Endodermal cell (in vitro differentiated cells): ENCODE measurements at places on chromosomes 7 and 10.

GRCh38 chr7:19381321-19381720, 236.1 kb upstream of the FERD3L start:
- DNase-seq, result no peak

DNA sequence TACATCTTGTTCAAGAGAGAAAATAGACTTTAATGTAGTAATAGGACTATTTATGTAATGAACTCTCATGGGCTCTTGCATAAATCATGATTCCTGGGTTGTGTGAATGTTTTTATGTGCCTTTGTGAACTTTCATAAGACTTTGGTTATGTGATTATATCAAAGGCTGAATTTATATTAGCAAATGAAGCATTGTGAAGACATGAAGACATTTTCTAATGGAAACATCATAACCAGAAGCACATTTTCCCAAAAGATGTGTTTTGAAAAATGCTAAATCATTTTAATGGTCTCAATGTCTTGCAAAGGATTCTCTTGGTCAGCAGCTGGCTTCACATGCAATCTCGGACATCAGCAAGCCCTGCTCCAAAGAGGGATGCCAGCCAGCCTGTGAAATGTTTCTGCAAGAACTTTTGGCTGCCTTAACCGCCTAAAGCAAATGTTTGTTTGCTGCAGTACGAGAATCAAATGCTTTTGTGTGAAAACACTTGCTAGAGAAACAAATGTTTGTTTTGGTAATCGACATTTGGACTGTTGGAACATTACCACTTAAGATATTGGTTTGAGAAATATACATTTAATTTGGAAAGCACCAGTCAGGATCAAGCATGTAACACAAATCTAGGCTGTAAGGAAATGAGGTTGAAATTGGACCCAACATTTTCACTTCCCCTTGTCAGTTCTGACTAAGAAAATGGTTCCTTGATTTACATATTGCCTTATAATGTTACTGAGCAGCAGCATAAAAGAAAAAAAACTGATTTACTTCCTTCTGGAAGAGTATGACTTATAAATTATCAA, 102.1 kb downstream of the RTKN2 start:
- no peak for DNase-seq

- no peak for DNase-seq
Measured at GRCh38 chr10:100470367-100470766, 7.6 kb downstream of the WNT8B start.

DNA sequence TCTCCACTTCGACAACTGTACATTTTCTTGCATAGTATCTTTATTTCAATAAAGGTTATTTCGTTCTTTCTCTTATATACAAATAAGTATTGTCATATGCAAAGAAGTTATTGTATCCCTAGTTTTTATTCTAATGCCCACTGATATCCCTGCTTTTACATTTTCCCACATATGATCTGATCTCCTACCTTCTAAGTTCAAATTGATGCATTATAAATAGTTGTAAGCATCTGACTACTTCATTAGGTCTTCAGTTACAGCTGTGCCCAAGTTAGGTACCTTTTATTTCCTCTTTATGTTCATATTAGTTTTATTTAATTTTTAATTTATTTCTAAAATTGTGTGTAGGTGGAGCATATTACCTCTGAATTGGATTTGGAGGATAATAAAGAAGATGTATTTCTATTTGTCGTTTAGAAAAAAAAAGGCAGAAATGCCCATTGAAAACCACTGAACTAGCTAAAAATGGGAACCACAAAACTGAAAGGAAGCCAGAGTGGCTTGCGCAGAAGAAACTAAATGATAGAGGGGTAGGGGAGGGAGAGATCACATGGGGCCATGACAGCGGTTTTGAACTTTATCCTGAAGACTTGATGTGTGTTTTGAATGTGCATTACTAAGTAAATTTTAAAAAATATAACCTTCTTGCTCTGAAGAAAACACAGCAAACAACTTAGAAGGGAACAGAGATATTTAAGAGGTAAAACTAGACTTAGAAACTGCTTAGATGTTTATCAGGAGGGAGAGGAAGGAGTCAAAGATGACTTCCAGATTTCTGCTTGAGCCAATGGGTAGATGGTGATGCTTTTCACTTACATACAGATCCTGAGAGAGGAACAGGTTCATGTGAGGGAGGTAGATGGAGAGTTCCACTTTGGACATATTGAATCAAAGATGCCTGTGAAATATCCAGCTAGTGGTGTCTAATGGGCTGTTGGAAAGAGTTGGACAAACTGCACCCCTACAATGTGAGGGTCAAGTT, 9.3 kb upstream of the ZC3HAV1L start:
- no peak for DNase-seq
